ENCODE measurements at places on chromosomes 16 and 17. TPM values are rescaled to one million over a fixed set of nuclear protein-coding genes. Genes with fewer than 3 reads are reported as not detected.
A peak's percentile ranks its signal among the peaks of the same experiment; 100 is the strongest.

GRCh38 chr17:65918500-65918899, 273.4 kb downstream of the CEP112 start:
- no peaks in the 10 kb centered on the region for H3K4me1 ChIP-seq
- no peak for DNase-seq
- no peak overlapping the region for H3K27ac ChIP-seq
- no peaks in the 10 kb centered on the region for H3K36me3 ChIP-seq

DNA sequence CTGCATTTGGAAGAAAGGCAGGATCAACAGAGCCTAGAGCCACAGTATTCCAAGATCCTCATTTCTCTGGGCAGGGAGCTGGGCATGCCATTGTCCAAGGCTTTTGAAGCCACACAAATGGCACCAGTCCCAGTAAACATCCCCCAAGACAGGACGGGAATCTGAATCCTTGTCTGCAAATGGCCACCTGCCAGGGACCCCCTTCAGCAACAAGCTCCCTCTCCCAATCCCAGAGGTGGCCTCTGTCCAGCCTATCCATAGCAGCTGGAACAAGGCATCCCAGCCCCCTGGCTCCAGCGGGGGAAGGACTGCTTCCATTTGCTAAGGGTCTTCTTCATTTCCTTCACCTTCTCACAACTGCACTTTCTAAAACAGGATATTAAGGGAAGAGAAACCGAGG, 204.4 kb downstream of the C16orf78 start:
- no peak for DNase-seq
- no peak overlapping the region for H3K4me3 ChIP-seq
- no peak overlapping the region for H3K27ac ChIP-seq
- H3K36me3 ChIP-seq, result no peaks in the 10 kb centered on the region

DNA sequence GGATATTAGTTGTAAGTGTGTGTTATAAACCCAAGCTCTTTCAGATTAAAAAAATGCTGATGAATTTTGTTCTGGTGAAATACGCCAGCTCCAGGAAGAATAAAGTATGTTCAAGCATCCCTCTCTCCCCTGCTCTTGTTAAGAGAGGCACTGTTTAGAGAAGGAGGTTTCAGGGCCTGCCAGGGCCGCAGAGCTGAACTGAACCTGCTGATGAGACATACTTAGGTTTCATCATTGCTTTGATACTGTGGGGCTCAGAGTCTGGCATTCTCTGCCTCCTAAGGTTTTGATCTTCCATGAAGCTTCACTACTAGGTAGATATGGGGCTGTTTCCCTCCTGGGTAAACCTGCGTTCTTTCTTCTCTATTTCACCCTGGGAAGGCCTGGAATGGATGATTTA, 175.3 kb upstream of the FAM20A start:
- H3K36me3 ChIP-seq, result no peaks in the 10 kb centered on the region
- H3K27ac ChIP-seq, result peak overlapping the region; percentile 68
- no peaks in the 10 kb centered on the region for H3K27me3 ChIP-seq
- no peak overlapping the region for H3K4me3 ChIP-seq

- no peaks in the 10 kb centered on the region for H3K36me3 ChIP-seq
- no peak overlapping the region for H3K4me3 ChIP-seq
- peaks cover 6% of the 10 kb centered on the region for H3K4me1 ChIP-seq
- no peak for DNase-seq
- no peak overlapping the region for H3K27ac ChIP-seq
Measured at GRCh38 chr16:12794486-12795387, 8.9 kb downstream of the CPPED1 start.

DNA sequence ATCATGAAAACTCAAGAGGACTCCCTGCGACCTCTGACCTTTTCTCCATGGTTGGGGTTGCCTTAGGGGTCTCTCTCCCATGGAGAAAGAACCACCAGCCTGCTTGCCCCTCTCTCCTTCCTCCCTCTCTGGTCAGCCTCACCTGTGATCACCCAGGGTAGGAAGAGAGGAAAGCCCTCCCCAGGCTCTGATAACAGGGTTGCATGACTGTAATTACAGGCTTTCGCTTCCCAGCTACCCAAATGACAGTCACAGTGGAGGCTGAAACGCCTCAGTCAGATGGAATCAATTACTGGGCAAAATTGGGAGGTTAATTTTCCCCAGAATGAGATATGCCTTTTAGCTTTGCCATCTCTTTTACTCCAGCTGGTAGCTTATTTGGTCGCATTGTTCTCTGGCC, 265.8 kb upstream of the SOX9 start:
- H3K4me3 ChIP-seq, result no peak overlapping the region
- no peaks in the 10 kb centered on the region for H3K4me1 ChIP-seq
- no peaks in the 10 kb centered on the region for H3K27me3 ChIP-seq
- DNase-seq, result no peak
- no peak overlapping the region for H3K27ac ChIP-seq

The TBC1D10B gene
- 42.2 TPM for total RNA-seq

The ZNHIT3 gene
- total RNA-seq, result 13.5 TPM

- H3K4me1 ChIP-seq, result peaks cover 53% of the 10 kb centered on the region
- no peaks in the 10 kb centered on the region for H3K36me3 ChIP-seq
- no peaks in the 10 kb centered on the region for H3K27me3 ChIP-seq
- DNase-seq, result no peak
- H3K4me3 ChIP-seq, result peak overlapping the region; percentile 96
- H3K27ac ChIP-seq, result peak overlapping the region; percentile 97
Measured at GRCh38 chr17:63842173-63842539, 329 bp downstream of the SMARCD2 start.

The GPRC5C gene
- total RNA-seq, result 27.5 TPM

The RRAD gene
- 49.1 TPM for total RNA-seq

DNA sequence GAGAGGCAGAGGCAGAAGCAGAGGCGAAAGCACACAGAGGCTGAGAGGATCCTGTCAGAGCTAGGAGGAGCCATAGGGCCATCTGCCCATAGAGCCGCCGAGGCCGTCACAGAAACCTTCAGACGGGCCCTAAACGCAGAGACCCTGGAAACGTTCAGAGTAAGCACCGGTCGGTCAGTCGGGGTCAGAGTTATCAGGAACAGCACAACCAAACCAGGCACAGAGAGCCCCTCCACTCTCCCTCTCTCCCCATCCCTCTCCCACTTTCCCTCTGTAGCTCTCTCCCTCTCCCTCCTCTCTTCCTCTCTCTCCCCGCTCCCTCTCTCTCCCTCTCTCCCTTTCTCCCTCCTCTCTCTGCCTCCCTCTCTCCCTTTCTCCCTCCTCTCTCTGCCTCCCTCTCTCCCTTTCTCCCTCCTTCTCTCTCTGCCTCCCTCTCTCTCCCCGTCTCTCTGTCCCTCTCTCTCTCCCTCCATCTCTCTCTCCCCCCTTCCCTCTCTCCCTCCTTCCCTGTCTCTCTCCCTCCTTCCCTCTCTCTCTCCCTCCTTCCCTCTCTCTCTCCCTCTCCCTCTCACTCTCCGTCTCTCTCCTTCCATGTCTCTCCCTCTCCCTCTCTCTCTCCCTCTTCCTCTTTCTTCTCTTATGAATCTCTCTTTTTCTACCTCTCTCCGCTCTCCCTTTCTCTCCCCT, 138.9 kb downstream of the C16orf95 start:
- DNase-seq, result no peak
- H3K4me3 ChIP-seq, result no peak overlapping the region
- no peaks in the 10 kb centered on the region for H3K4me1 ChIP-seq
- no peak overlapping the region for H3K27ac ChIP-seq
- no peaks in the 10 kb centered on the region for H3K36me3 ChIP-seq

- H3K4me3 ChIP-seq, result no peak overlapping the region
- no peaks in the 10 kb centered on the region for H3K27me3 ChIP-seq
- H3K4me1 ChIP-seq, result no peaks in the 10 kb centered on the region
Measured at GRCh38 chr17:73411313-73411747, 99.5 kb upstream of the CDC42EP4 start.

The DHRS7C gene
- total RNA-seq, result not detected

GRCh38 chr17:74512624-74513091, 18.6 kb downstream of the CD300LB start:
- H3K27ac ChIP-seq, result no peak overlapping the region
- H3K36me3 ChIP-seq, result no peaks in the 10 kb centered on the region
- no peak for DNase-seq
- H3K4me1 ChIP-seq, result no peaks in the 10 kb centered on the region
- no peaks in the 10 kb centered on the region for H3K27me3 ChIP-seq

DNA sequence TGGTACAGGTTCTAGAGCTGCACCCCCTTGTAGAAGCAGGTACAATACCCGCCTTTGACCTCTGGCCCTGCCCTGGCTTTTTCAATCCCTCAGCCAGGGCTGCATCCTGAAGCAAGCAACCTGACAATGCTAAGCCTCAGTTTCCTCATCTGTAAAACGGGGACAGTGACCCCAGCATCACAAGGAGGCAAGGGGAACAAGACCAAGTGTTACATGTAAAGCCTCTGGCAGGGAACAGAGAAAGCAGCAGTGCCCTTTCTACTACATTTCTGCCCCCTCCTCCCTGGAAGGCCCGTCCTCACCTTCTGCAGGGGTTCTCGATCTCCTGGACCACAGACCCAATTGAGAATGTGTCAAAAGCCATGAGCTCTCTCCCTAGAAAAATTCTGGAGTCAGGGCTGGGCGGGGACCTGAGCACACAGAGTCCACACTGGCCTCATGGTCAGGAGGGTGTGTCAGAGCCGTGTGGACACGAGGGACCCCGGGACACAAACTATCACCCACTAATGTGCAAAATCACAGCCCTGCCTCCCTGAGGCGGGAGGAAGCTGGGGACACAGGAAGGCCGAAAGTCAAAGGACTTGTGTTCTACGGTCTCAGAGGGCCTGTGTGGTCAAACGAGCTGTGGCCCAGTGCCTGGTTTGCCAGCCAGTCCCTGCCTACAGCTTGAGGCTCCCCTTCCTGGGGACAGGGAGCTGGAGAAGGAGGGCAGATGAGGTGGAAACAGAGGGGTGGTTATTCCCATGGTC, 27.5 kb downstream of the LRRC75A start:
- H3K4me1 ChIP-seq, result peaks cover 20% of the 10 kb centered on the region
- H3K27ac ChIP-seq, result no peak overlapping the region
- H3K4me3 ChIP-seq, result no peak overlapping the region
- H3K27me3 ChIP-seq, result no peaks in the 10 kb centered on the region
- H3K36me3 ChIP-seq, result no peaks in the 10 kb centered on the region
- no peak for DNase-seq

Measured in vagina (tissue), 2 donors.